ENCODE measurements at places on chromosomes 7 and 10.

DNA sequence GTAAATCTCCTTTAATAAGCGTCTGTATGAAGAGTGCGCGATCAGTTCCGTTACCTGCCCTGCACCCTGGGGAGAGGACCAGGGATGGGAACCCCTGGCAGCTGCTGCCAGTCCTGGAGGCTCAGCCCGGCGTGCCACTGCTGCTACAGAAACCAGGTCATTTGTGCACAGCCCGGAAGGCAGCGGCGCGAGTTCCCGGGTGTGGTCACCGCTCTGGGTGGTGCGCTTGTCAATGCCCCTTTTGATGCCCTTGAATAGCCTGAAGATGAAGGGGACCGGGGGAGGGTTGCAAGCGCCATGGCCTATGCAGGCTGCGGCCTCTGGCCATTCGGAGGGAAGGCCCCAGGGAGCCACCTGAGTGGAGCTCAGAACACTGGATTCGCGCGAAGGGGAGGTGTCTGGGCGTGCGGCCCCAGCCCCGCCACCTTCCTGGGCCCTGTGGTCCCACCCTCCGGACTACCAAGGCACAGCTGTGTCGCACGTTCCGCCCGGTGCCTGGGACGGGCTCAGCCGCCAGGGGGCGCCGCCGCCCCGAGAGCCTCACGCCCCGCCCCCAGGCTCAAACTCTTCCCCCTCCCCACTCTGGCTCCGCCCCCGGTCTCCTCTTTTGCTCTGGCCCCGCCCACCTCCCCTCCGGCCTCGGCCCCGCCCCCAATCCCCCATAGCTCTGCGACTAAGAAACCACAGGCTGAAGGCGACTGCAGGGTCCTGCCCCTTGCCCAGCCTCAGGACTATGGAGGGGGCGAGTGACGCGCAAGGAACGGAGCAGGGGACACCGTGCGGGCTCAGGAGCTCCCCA, 16.5 kb downstream of the AP5Z1 start:
- peak; percentile 63 for DNase-seq

DNA sequence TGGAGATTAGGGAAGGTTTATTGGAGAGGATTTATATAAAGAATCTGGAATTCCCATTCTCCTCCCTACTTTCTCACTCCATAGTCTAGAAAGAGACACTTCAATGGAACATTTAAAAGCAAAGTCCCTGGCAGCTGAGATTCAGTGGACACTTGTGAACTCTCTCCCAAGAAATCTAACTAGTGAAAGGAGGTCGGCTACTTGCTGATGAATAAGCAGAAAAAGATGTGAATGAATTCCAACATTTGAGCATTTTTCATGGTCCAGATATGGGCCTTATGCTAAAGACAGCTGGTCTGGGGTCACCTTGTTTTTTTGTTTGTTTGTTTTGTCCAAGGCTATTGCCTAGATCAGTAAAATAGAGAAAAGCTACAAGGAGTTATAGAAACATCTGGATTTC, 141.1 kb upstream of the LRRTM3 start:
- no peak for DNase-seq

DNA sequence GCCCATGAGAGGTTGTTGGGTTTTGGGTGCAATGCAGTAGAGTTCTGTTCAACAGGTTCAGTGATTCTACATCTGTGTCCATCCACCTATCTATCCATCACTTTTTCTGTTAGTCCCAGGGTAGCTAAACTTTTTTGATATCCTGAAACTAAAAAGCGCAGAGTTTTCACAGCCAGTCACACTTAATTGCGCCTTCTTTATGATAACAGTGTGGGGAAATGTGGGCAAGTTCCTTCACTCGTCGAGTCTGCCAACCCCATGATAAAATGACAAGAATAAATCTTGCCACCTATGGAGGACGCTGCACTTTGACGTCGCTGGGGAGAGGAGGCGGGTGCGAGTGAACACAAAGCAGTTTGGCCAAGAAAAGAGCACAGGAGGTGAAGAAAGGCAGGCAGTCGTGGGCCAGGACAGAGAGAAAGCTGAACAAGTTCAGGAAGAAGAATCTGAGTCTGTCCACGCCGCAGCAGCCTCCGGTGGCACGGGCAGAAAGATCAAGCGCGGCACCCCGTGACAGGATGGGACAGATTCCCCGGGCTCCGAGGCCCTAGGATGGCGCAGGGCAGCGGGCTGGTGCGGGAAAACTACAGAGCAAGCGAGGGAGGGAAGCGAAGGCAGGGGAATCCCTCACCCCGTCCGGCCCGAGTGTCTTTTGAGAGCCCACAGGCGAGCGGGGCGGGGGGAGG, 9.2 kb downstream of the SP8 start:
- DNase-seq: no peak

DNA sequence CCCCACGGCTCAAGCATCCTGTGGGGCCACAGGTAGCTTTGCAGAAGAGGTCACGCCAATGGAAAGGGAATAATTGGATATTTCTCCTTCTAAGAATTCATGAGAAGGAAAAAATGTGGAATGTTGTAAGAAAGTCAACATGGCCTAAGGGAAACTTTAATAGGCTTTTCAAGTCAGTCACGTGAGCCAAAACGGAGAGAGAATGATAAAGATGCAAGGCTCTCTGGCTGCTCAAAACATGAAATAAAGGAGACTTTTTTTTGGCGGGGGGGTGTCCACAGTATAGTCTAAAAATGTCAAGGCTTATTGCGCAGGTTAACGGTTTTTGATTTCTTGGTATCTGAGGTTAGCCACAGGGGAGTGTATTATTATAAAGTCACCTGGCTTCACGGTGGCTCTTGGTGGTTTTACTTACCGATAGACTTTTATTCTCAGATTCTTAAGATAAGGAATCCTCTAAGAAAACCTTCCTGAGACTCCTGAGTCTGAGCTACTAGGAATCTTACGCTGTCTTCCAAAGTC, 148.1 kb downstream of the ARHGAP21 start:
- DNase-seq: no peak

DNA sequence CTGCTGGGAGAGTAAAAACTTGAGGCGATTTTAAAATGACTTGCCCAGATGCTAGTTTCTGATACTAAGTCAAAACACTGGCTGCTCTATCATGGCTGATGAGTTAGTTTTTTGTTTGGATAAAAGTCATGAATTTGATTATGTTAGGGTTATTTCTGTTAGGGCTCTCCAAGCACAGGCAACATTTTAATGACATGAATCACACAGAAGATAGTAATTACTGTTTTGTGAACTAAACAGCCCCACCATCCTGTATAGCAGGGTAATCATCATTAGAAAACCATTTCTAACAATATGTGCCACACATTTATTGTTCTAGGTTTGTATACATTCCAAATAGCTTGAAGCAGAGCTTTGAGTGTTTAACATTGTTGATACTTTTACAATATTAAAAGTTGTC, 750.3 kb downstream of the ANKRD7 start:
- no peak for DNase-seq

GRCh38 chr7:135186261-135186540, 15.7 kb upstream of the CYREN start:
- DNase-seq: no peak

- DNase-seq: no peak
These were observed 868.9 kb upstream of the AUTS2 start for GRCh38 chr7:68729371-68729770.

DNA sequence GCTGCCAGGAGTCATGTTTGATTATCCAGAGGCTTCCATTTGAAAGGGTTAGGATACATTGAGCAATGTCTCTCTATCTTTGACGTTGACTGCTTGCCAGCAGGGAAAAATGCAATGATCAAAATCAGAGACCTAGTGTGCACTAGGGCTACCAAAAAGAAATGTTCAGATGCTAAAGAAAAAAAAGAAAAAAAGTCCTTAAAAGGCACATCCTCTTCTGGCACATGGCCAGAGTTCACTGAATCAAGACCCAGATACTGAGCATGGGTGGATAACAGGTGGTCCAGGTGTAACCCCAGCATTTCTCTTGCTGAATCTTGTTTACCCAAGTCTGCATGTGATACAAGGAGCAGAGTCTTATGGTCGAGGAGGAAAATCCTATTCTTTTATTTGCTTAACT, 899.3 kb downstream of the SORCS3 start:
- DNase-seq: no peak
